ENCODE measurements at places on chromosomes 12 and 14. TPM values are rescaled to one million over a fixed set of nuclear protein-coding genes. Genes with fewer than 3 reads are reported as not detected.

Gene ASCL1
- total RNA-seq, result not detected

Gene PRH2
- not detected for total RNA-seq

Gene RNF212B
- total RNA-seq, result not detected

Gene SSTR1
- 0.75 TPM for total RNA-seq

Gene SLC35F4
- total RNA-seq, result not detected

Gene ZNF384
- 32.8 TPM for total RNA-seq

Gene C12orf56
- not detected for total RNA-seq

Gene OTOGL
- total RNA-seq, result 0.83 TPM

Gene METTL1
- total RNA-seq, result 6.3 TPM

Gene P2RX2
- total RNA-seq, result 4.1 TPM

GRCh38 chr12:8887285-8887715 is 27.0 kb upstream of the PHC1 start:
- no peaks in the 10 kb centered on the region for H3K27me3 ChIP-seq
- DNase-seq, result no peak
- H3K36me3 ChIP-seq, result no peaks in the 10 kb centered on the region
- no peak overlapping the region for H3K4me3 ChIP-seq
- no peak overlapping the region for H3K27ac ChIP-seq
- no peaks in the 10 kb centered on the region for H3K4me1 ChIP-seq

DNA sequence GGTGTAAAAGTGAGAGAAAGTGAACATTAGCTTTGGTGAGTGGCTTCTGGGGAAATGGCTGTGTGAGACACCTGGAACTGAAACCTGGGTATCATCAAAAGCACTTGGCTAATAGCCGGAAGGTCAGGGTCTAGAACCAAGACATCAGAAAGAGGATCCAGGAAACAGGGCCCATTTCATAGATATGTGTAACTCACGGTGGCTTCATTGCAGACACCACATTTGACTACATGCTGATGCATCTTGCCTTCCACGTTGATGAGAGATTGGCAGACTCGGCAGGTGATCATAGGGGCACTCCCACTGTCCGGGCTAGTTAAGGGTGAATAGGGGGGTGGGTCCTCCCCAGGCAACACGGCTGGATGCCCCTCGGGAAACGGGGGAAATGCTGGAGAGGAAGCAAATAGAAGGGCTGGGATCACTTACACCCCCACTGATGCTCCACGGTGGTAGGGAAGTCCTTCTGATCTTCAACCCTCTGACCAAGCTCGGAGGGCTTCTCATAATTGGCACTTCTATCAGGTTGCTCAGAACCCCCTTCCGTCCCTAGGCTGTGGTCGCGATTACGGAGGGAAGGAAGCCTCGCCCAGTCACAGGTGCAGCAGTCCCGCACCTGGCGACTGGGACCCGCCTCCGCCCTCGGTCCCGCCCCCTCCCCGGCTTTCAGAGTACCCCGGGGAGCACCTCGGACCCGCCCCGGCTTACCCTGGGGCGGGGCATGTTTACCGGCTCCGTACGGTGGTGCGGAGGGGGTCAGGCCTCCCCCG is 593 bp downstream of the PIP4P1 start:
- no peak for DNase-seq
- peaks cover 32% of the 10 kb centered on the region for H3K4me1 ChIP-seq
- peak overlapping the region; percentile 98 for H3K4me3 ChIP-seq
- H3K27me3 ChIP-seq, result no peaks in the 10 kb centered on the region
- peaks cover 25% of the 10 kb centered on the region for H3K36me3 ChIP-seq

GRCh38 chr14:69137843-69138535 is 14.9 kb downstream of the DCAF5 start:
- no peak for DNase-seq
- H3K4me1 ChIP-seq, result peaks cover 44% of the 10 kb centered on the region
- no peaks in the 10 kb centered on the region for H3K27me3 ChIP-seq
- H3K4me3 ChIP-seq, result no peak overlapping the region
- peak overlapping the region; percentile 78 for H3K27ac ChIP-seq

DNA sequence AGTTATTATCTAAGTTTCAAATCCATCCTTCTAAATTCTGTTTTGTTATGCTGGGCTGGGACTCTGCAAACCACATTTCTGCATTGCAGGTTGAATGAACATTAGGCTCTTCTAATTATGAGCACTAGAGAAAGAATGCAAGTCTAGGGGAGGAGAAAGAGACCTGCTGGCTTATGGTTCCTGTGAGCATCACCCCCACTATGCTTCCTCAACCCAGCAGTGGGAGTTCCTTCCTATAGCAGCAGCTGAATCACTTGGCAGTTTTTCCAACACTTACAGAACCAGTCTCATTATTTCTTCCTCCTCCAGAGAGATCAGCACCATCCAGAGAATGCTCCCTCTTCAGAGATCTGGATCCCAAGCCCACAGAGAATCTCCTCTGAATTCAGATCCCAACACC is 297.7 kb upstream of the CLEC14A start:
- H3K4me1 ChIP-seq, result no peaks in the 10 kb centered on the region
- H3K27me3 ChIP-seq, result no peaks in the 10 kb centered on the region
- H3K4me3 ChIP-seq, result no peak overlapping the region
- DNase-seq, result no peak
- H3K27ac ChIP-seq, result no peak overlapping the region
- no peaks in the 10 kb centered on the region for H3K36me3 ChIP-seq

- peaks cover 11% of the 10 kb centered on the region for H3K4me1 ChIP-seq
- no peaks in the 10 kb centered on the region for H3K27me3 ChIP-seq
- no peak for DNase-seq
- no peaks in the 10 kb centered on the region for H3K36me3 ChIP-seq
Measured at GRCh38 chr12:52259657-52260243, 14.7 kb upstream of the KRT86 start.

- H3K27me3 ChIP-seq, result no peaks in the 10 kb centered on the region
- no peak overlapping the region for H3K4me3 ChIP-seq
Measured at GRCh38 chr12:19120795-19121194, 8.7 kb upstream of the PLEKHA5 start.

GRCh38 chr12:131458931-131459772 is 251.7 kb upstream of the SFSWAP start:
- no peaks in the 10 kb centered on the region for H3K36me3 ChIP-seq
- H3K27ac ChIP-seq, result no peak overlapping the region
- no peaks in the 10 kb centered on the region for H3K4me1 ChIP-seq
- H3K27me3 ChIP-seq, result no peaks in the 10 kb centered on the region
- DNase-seq, result no peak

- H3K27ac ChIP-seq, result peak overlapping the region; percentile 91
- DNase-seq, result peak; percentile 94
- H3K36me3 ChIP-seq, result peaks cover 83% of the 10 kb centered on the region
- no peak overlapping the region for H3K4me3 ChIP-seq
- peaks cover 51% of the 10 kb centered on the region for H3K4me1 ChIP-seq
Measured at GRCh38 chr12:124359671-124360581, 65.0 kb downstream of the RFLNA start.

GRCh38 chr12:119797090-119797489 is 80.0 kb downstream of the CIT start:
- H3K27ac ChIP-seq, result no peak overlapping the region
- no peaks in the 10 kb centered on the region for H3K4me1 ChIP-seq
- no peak for DNase-seq
- H3K27me3 ChIP-seq, result no peaks in the 10 kb centered on the region
- no peak overlapping the region for H3K4me3 ChIP-seq
- H3K36me3 ChIP-seq, result no peaks in the 10 kb centered on the region

GRCh38 chr12:78036874-78037273 is 206.2 kb downstream of the NAV3 start:
- no peak for DNase-seq

DNA sequence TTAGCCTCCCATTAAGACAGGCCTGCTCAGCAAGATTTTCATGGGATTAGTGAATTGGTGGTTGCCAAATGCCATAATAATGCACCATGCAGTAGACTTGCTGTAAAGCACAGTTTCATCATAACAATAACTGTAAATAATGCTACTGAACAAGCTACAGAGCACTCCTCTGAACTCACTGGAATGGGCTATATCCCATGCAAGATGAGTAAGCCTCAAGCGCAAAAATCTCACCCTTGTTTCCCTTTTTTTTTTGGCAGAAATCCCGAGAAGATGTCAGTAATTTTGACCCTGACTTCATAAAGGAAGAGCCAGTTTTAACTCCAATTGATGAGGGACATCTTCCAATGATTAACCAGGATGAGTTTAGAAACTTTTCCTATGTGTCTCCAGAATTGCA is 145.9 kb upstream of the HIF1A start:
- H3K4me3 ChIP-seq, result no peak overlapping the region
- H3K27me3 ChIP-seq, result no peaks in the 10 kb centered on the region
- DNase-seq, result no peak
- peaks cover 33% of the 10 kb centered on the region for H3K4me1 ChIP-seq
- H3K27ac ChIP-seq, result no peak overlapping the region

All from esophagus muscularis mucosa (tissue), 4 donors.